ENCODE measurements at places on chromosomes 13 and 19. TPM values are rescaled to one million over a fixed set of nuclear protein-coding genes. Genes with fewer than 3 reads are reported as not detected.

DNA sequence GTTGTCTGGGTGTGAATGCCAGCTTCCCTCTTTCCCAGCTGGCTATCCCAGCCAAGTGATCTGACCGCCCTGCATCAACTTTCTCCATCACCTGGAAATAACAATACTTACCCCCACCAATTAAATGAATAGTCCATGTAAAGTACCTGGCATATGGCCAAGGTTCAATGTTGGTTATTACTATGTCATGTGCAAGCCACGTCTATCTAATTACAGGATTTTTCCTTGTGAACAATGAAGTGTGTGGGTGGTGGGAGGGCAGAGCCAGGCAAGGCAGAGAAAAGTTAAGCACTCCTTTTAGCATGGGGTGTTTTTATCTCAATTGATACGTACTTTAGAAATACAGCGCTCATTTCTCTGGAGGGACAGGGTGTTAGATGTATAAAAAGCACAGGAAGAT lies 121.1 kb downstream of the NHLRC3 start:
- no peak for DNase-seq

GRCh38 chr13:114152285-114152645 lies 19.8 kb upstream of the RASA3 start:
- no peak for DNase-seq

DNA sequence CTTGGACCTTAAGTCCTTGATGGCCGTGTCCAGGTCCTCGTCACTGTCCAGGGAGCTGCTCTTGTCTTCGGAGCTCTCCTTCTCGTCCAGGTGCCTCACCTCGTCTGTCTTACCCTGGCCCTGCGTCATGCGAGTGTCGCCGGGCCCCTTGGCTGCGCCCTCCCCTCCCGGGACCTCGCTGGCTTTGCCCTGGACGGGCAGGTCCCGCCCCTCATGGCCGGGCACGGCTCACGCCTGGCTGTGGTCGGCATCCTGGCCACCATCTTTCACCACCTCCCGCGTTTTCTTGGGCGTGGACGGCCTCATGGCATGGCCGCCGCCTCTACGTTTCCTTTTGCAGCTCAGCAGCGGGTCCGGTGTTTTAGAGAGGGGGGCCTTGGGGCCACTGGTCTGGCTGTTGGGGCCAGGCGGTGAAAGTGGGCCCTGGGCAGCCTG lies 14.8 kb downstream of the RB1 start:
- DNase-seq, result no peak

DNA sequence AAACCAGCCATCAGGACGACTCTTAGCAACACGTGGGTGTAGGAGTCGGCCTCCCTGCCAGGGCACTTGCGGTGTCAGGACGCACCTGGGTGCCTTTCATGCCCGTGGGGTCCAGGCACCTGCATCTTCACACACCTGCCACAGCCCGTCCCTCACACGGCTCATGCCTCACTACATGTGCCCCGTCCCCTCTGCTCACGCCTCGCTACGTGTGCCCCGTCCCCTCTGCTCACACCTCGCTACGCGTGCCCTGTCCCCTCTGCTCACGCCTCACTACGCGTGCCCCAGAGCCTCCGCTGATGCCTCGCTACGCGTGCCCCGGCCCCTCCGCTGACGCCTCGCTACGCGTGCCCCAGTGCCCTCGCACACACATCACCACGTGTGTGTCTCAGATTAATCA lies 58.0 kb upstream of the F7 start:
- DNase-seq, result no peak

DNA sequence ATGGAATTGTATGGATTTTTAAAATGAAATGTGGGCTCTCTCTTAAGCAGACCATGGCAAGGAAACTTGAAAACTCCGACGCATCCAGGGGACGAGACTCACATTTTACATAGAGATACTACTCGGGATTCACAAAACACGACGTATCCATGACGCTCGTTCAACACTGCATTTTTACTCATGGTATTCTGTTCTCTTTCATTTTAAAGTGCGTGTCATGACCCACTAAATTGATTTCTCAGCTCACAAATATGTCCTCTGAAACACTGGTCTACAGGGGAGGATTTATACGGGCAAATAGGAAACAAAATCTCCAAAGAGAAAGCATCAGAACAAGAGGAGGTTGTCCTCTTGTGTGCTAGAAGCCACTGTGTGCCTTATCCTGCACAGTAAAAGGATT lies 523.5 kb downstream of the MYO16 start:
- no peak for DNase-seq

CLASRP gene
- total RNA-seq, result 64.6 TPM
